Left ventricle myocardium superior (tissue), 1 donor: ENCODE measurements at places on chromosomes 1 and 21. TPM values are rescaled to one million over a fixed set of nuclear protein-coding genes. Genes with fewer than 3 reads are reported as not detected.

GRCh38 chr1:61109158-61109557 lies 26.8 kb downstream of the NFIA start:
- DNase-seq = no peak

DNA sequence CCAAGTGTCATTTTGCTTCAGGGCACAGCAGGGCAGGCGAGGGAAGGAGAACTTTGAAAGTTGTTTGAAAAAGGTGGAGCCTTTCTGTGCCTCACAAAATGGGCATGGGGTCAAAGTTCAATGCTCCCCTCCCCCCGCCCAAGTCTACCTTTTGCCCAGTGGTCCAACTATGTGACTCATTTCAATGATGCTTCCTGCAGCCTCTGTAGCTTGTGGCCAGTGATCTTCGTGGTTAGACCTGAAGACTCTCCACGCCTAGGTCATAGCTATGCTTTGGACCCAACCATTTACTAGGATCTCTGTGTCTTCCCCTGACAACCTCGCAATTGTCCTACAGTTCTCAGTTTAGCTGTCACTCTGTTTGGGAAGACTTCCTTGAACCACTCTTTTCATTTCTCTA lies 280.3 kb upstream of the GJB5 start:
- no peak for DNase-seq

- DNase-seq = no peak
Measured at GRCh38 chr21:44306936-44307704, 7.3 kb downstream of the PFKL start.

DNA sequence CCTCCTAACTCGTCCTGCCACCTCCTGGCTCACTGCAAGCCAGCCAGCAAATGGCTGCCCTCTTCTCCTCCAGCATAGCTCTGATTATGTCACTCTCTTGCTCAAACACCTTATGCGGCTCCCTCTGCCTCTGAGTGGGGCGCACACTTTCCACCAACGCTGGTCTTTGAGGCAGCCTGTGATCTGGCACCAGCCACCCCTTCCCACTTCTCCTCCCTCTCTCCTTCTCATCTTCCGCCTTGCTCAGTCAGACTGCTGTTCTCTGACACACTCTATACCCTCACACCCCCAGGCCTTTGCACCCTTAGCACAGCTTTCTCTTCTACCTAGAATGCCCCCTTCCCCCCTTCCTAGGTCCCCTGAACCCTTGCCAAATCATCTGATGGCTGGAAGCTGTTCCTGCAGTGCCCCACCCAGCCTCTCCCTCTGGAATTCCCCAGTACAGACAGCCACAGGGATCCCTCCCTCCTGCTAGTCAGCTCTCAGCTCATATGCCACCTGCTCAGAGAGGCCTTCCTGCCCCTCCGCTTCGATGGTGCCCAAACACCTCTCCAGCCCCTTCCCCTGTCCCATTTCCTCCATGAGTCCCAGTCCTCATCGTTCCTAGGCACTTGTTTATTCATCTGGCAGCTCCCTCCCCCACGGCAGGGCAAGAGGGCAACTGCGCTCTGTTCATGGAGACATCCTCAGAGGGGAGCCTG lies 21.7 kb upstream of the PEF1 start:
- no peak for DNase-seq

SLAMF9 gene
- not detected for total RNA-seq

CNTN2 gene
- total RNA-seq = 0.64 TPM

DNA sequence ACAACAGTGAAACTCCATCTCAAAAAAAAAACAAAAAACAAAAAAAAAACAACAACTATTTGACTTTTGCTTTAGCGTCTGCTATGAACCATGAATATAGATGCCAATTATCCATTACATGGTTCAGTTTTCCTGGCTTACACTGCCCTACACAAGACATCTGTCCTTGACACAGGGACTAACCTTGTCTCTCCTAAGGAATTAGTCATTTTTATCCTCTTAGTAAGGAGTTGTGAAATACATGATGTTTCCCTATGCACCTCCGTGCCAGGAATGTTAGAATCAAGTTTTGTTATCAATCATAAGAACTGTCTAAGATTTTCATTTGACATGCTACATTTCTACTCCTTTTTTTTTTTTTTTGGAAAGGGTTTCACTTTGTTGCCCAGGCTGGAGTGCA lies 241.8 kb downstream of the KIF26B start:
- no peak for DNase-seq

KRTAP27-1 gene
- total RNA-seq = not detected

- DNase-seq = no peak
Measured at GRCh38 chr1:155944444-155944799, 3.0 kb downstream of the RXFP4 start.

DNA sequence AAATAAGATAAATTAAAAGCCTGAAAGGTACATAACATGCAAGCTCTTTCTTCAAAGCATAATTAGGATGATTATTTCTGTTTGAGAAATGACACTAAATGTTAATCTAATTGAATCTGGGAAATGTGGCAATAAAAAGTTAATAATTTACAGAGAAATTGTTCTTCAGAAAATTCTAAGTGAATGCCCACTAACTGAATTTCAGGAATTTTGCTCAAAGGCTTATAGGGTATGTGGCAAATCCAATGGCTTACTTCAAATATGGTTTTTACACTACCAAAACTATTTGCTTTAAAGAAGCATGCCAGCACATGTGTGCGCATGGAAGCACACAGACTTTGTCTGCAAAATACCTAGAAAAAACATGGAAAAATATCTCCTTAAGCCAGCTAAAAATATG lies 186.6 kb upstream of the FOXD3 start:
- no peak for DNase-seq

DNA sequence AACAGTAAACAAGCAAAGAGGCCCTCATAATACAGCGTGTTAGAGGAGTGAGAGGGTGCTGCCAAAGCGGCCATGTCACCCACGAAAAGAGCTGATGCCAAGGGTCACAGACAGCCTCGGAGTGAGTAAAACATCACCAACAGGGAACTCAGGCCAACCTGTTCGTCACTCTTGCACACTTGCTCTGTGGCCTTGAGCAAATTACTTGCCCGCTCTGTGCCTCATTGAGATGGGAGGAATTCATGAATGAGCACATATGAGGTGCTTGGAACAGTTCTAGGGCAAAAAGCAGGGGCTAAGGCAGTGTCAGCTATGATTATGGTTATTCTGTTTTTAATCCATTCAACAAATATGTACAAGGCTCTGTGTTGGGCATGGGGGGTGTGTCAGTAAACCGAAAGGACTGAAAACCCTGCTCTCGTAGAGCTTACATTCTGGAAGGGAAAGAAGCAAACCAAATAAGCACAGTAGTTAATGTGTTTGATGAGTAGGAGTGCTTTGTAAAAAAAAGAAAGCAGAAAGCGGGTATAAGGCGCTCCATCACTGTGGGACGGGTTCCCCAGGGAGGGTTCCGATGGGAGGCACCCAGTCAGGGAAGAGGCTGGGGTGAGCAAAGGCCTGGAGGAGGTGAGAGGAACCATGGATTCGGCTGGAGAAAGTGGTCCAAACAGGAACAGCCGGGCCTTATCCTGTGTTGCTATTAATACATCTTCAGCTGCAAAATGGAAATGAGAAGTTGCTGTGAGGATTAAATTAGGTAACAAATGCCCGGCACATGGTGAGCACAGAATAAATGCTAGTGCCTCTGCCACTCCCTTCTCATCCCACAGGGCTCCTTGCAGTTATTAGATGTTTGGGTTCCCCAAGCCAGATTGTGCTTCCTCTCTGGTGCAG lies 39.5 kb upstream of the RD3 start:
- no peak for DNase-seq

RAVER2 gene
- 32.6 TPM for total RNA-seq

TRIM45 gene
- total RNA-seq = 15.3 TPM

SPATA21 gene
- total RNA-seq = not detected

LCE1C gene
- not detected for total RNA-seq

DNA sequence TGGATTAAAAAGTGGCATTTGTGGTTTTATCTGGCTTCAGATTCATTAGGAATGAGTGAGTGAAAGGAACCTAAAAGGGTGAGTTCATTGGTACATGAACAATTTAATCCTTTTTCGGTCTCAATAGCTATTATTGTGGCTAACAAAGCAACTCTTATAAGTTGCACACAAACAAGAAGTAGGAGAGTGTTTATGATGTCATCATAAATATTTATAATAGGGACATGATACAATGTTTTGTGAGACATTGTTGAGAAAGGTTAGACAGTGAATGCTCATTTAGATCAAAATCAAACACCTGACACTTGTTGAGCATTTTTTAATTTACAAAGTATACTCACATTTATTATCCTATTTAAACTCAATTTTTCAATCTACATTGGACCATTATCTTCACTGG lies 363.4 kb downstream of the PDE4B start:
- no peak for DNase-seq

GRCh38 chr1:32508761-32509160 lies 30.5 kb upstream of the ZBTB8A start:
- DNase-seq = no peak

GRCh38 chr1:8858112-8858668 lies 20.3 kb downstream of the ENO1 start:
- DNase-seq = no peak

PRKAA2 gene
- 88.0 TPM for total RNA-seq

DNA sequence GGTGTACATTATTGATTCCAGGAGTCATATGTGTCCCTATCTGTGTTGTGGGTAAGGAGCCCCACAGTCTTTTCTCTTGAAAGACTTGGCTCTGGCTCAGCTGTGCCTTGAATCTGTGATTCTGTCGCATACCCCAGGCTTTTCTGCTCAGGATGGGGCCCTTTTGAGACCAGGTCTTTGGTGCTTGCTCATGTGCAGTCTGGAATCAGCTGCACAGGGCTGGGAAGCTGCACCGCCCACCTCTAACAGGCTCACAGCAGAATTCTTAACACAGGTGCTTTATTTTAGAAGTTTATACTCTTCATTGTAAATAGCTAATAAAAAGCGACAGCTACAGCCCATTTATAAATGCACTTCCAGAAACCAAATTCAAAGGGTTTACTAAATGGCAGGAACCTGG lies 61.3 kb downstream of the ST6GALNAC3 start:
- DNase-seq = no peak

DNAJC8 gene
- 62.3 TPM for total RNA-seq

DNA sequence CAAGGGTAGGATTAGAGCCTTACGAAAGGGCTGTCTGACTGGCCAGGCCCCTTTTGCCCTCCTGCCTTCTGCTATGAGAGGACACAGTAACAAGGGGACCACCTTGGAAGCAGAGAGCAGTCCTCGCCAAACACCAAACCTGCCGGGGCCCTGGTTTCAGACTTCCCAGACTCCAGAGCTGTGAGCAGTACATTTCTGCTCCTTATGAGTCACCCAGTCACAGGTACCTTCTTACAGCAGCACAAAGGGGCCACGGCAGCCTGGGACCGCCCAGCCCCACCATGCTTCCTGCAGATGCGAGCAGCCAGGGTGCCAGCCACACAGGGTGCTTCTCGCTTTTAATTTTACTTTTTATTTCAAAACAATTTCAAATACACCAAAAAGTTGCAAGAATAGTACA lies 17.2 kb upstream of the POFUT2 start:
- DNase-seq = peak; percentile 27

DNA sequence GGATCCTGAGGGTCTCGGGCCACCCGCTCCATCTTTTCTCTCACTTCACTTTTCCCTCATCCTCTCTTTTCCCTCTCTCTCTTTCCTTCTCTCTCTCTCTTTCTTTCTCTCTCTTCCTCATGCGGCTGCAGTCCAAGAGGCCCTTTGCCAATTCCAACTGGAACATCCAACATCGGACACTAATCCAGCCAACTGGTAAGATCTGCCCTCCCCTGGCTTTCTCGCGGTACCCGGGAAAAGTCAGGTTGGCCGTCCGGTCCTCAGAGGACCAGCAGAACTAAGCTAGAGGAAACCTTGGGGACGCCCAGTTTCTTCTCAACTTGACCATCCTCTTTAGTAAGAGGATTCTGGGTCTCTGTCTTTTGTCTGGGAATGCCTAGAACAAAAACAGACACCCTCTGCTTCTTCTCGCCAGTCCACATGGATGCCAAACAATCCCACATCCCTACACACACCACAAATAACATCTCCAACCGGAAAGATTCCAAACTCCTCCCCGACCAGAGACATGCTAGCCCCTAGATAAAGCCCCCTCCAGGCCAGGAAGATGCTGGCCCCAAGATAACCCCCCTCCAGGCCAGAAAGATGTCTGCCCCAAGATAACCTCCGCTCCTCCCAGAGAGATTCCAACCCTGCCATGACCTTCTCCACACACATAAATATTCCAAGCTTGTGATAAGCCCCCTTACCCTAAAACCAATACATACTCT lies 3.2 kb upstream of the SETD4 start:
- DNase-seq = no peak

DNA sequence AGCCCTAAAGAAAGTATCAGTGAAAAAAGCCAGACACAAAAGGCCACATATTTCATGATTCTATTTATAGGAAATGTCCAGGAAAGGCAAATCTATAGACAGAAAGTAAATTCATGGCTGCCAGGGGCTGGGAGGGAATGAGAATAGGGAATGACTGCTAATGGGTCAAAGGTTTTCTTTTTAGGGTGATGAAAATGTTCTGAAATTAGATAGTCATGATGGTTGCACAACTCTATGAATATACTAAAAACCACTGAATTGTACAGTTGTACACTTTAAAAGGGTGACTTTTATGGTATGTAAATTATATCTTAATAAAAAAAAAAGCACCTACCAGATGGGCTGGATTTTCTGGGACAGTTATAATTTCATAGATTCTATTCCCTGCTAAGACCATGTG lies 114.8 kb downstream of the CNIH3 start:
- DNase-seq = no peak

CGN gene
- 0.92 TPM for total RNA-seq

DNA sequence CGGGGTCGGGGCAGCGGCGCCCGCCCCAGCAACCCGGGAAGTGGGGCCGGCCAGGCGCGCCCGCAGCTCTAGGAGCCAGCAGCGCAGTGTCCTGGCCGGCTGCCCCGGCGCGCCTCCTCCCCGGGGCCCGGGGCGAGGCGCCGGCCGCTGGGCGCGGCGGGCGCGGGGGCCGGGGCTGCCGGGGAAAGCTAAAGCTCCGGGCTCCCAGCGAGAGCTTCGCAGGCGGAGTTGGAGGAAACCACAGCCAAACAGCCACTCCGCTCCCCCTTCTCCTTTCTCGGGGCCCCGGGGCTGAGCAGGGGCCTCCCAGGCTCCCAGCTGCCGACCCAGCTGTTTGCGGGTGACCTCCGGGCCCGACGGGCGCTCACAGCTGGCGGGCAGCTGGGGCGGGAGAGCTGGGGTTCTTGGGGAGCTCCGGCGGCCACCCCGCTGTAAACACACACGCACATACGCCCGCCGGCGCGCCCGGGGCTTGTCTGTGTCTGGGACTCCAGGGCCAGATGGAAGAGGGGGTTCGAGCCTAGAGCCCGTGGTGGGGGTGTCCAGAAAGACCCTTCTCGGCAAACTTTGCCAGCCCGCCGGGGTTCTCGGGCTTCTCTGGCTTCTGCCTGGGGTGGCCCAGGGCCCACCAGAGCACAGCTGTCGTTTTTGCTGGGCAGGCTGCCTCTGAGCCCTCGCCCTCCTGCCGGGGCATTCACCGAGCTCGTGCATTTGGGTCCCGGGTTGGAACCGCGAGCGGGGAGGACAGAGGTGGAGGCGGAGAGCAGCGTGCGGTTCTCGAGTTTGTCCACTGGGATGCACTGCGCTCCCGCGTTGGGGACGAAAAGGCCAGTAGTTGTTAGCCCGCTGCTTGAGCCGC lies 1.5 kb downstream of the AJAP1 start:
- peak; percentile 66 for DNase-seq
